Activated CD8-positive, alpha-beta T cell treated with anti-CD3 and anti-CD28 coated beads, Interleukin-2, amount 10 ng/mL, durations not matched to agents 7 days and 5 days (primary cell): ENCODE measurements at places on chromosomes 6 and 20.

DNA sequence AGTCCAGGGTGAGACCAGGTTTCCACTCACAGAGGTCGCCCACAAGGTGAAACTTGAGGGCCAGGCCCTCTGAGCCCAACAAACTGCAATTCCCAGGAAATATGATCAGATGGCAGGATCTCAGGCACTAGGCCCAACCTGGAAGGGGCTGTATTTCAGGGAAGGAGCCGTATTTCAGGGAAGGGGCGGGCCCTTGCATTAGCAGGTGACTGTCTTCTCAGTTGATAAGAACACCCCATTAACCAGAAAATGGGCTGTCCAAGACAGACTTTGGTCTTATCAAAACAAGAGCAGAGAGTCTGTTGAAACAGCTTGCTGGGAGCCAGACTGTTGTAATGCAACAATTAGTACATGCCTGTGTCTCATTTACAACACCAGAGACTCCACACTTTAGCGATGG lies 10.9 kb upstream of the BNIP5 start:
- DNase-seq: no peak

DNA sequence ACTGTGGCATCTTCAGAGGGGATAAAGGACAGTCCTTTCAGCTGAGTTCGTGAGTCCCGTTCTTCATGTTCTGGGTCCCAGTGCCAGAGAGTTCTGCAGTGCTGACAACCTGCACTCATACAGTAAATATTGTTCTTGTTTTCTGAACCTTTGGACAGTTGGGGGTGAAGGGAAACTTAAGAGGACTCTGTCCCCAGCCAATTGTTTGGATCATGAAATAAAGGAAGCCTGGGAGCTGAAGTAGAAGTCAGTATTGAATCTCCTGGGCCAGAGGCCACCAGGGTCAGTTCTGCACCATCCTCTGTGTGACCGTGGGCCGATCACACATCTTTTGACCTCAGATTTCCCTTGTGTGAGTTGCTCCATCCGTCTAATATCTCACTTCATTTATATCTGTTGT lies 3.2 kb downstream of the SLC2A12 start:
- DNase-seq: no peak

GRCh38 chr6:36139431-36139830 lies 9.1 kb downstream of the MAPK13 start:
- no peak for DNase-seq

DNA sequence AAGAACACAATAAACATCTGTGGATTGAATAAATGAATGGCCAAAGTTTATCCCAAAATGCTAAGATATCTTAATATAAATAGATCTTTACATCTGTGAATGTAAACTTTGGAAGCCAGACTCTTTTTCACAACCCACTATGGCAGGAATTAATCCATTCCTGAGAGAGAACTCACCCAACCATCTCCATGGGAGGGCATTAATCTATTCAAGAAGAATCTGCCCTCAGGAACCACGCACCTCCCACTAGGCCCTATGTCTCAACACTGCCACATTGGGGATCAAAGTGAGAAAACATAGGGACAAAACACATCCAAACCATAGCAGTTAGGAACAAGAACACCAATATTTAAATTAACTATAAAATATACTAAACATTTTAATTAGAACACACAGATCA lies 3.4 kb downstream of the UBE3D start:
- DNase-seq: no peak

DNA sequence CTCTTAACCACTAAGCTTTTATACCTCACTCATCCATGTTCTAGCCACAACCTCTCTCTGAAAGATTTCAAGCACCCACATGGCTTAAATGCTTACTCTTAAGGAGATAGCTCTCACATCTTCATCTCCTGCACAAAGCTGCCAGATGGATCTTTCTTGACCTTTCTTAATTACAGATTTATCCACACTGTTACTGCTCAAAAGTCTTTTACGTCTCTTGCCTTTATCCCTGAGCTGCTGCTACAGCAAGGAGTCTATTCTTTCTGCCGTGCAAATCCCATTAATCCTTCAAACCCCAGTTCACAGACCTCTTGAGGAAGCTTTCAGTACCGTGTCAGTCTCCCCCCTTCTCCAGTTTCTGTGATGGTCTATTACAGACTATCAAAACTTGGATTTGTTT lies 54.6 kb downstream of the B4GALT5 start:
- no peak for DNase-seq

DNA sequence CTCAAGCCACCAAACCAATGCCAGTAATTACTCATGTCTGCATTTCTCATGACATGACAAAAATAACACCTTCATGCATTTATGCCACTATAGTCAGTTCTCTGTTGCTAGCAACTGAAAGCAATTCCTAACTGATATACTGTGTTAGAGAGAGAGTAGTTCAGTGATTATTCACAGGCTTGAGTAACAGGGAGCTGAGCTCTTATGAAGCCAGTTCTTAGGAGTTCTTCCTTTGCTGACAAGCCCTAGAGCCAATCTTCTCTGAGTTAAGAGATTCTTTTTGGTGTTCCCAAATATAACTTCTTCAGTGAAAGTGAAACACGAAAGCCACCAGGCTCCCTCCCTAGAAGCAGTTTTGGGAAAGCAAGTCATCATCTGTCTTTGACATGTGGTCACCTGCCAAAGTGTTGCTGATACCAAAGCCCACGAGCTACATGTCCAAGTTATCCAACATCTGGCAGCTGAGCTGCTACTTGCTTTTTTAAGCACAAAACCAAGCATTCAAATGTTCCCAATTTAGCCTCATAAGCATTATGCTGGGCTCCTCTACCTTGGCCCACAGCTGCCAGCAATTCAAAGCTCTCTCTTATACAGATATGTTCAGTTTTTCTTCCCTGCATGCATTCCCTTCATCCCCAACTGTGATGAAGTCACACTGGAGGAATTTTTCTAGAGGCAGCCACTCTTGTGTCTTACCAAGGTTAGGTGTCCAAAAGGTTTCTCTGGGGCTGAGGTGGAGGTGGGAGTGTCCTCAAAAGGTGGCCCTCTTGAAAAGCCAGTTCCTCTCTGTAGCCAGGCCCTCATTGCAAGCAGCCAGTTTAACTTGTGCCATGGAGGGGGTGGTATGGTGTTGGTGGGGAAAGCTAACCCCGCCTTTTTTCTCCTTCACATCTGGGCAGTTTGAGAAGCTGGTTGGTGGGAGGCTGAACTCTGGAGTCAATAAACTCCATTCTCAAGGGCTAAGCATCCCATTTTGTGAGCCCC lies 92.7 kb upstream of the ARMC2 start:
- no peak for DNase-seq

GRCh38 chr6:86031713-86032112 lies 389.0 kb upstream of the SYNCRIP start:
- DNase-seq: no peak

DNA sequence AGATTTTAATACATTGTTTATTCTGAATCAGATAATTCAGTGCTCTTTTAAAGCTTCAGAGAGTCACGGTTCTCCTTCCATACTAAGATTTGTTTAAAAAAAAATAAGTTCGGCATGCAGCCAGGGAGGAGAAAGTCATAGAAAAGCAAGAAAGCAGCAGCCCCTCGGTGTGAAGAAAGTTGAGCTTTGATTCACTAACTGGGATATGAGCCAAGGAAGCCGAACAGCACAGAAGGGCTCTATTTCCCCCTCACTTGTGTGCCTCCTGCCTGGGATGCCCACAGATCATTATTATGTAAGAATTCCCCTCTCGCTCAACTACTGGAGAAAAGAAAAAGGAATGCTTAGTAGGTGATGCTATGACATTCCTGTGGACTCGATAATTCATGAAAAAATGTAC lies 69.3 kb upstream of the SYNJ2 start:
- DNase-seq: no peak

- no peak for DNase-seq
Observed at GRCh38 chr6:75800708-75801505, 51.9 kb downstream of the MYO6 start.

DNA sequence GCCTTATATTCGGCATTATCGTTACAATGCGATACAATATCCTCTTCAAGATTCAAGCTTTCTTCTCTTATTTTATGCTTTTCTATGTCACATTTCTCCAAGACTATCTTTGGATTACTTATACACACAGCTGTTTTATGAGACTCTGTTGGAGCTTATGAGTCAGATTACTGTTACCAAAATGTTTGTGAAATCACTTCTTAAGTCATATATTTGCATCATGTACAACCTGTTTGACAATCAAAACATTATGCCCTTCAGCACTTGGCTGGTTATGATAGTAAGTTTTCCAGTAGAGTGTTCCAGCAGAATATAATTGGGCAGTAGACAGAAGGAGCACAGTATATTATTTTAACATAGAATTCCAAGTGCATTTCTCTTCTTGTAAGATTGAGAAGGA lies 35.2 kb downstream of the BMP6 start:
- no peak for DNase-seq

DNA sequence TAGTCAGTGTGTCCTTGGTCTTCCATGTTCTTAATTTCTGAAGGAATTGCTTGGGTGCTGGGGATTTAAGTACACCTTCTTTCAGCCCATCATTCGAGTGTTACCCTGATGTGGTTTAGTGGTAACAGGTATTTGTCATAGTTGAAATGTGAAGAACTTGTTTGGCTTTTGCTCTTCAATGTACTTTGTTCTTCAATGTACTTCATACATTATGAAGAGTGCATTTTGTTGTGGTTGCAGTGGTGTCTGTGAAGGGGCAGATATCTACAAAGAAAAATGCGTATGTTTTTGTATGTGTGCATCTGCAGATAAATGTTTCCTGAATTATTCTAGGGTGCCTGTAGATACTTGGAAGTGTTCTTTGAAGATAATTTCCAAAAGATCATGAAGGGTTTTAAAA lies 111.2 kb upstream of the SUPT3H start:
- peak; percentile 48 for DNase-seq

DNA sequence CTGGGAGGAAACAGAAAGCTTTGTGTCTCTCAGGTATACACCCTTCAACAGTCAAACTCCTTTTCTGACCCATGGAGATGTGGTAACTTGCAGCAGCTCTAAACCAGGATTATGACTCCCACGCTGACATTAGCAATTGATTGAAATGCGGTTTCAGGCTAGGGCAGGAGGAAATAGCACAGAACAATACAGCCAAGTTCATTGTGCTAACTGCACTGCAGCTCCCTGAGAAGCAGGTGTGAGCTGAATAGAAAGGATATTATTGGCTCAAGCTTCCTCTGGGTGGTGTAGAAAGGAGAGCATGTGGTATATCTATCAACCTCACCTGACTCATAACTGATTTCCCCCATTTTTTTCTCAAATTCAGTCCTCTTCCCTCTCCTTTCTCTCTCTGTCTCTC lies 612.3 kb upstream of the BTBD3 start:
- DNase-seq: no peak

- DNase-seq: peak; percentile 21
Observed at GRCh38 chr6:98880486-98880885, 46.1 kb downstream of the POU3F2 start.

DNA sequence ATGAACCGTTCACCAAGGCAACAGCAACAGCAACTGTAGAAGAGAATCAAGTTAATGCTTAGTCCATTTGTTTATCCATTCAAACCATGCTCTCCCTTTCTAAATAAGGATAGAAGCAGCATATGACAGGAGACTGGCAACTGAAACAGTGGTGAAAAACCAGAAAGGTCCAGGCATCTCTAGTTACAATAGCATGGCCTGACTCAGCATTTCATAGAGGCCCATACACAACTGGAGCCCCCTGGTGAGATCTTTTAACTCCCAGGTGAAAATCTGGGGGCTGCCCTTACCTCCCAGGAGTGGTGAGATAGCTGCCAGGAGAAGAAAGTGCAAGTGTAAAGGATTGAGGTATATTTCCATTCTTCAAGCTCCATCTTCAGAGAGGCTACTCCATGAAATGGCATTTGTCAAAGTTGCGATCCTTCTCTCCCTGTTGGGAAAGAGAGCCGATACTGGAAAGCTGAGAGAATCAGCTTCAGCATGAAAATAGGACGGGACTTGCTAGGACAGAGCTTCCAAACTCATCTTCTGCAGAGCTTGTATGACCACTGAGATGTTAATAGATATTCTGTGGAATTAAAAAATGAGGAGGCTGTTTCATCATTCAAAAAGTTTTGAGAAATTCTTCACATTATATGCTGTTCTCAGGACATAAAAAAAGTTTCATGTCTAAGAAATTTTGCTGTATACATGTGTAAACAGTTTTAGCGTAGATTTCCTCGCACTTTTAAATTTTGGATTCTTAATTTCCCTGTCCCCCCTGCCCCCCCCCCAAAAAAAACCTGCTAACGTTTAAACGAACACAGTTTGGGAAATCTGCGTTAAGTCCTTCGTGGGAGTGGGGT lies 10.9 kb upstream of the SLC2A12 start:
- DNase-seq: no peak

- DNase-seq: no peak
Observed at GRCh38 chr6:13281686-13282085, 46.7 kb downstream of the TBC1D7 start.

- DNase-seq: no peak
Observed at GRCh38 chr6:128517124-128517523, 3.3 kb downstream of the PTPRK start.

- DNase-seq: peak; percentile 32
Observed at GRCh38 chr20:60056407-60057122, 98.3 kb downstream of the CDH26 start.

- no peak for DNase-seq
Observed at GRCh38 chr20:52619101-52619500, 353.1 kb upstream of the TSHZ2 start.

GRCh38 chr20:45311589-45312211 lies 3.6 kb upstream of the MATN4 start:
- peak; percentile 70 for DNase-seq

DNA sequence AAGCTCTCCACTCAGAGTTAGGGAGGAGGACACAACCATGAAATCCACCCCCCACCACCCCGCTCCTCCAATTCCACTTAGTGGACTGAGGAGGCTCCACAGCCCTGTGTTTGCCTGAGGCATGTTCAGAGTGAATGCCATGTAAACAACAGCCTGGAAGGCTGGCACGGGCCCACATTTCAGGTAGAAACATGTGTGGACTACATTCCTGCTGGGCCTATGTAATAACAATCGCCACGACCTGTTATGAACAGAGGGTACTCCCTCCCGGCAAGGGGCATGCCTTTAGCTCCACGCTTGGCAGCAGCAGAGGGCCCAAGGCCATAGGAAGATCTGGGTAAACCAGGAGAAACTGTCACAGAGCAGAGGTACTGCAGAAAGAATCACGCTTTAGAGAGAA lies 65.5 kb downstream of the ISM1 start:
- no peak for DNase-seq

DNA sequence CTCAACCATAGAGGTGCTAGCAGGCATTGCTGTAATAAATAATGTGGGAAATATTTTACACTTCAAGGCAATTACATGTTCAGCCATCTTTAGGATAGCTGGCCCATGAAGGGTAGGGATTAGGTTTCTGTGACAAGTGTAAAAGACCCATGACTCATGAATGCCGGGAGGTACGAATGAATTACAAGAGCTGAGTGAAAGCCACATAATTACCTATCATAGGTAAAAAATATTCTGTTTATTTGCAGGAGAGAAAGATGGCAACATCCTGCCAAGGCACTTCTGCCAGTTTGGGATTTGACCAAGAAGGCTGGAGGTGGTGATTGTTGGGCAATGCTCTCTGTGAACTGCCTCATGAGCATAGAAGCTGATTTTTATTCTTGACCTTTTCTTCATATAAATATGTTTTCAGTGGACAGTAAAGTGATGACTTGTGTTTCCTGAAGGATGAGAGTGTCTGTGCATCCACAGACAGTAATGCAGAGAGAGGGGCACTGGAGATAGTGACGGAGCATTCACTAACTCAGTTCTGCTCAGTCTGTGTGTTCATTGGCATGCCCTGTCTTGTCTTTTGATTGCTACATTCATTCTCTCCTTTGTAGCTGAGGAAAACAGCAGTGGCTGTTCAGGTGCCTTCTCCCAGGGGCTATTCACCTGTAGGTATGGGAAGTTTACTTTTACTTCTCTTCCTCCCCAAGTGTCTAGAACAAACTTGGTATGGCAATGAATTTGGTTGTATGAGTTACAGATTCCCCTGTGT lies 481.1 kb downstream of the TFAP2B start:
- no peak for DNase-seq
